ENCODE measurements at places on chromosomes 16 and 17.

DNA sequence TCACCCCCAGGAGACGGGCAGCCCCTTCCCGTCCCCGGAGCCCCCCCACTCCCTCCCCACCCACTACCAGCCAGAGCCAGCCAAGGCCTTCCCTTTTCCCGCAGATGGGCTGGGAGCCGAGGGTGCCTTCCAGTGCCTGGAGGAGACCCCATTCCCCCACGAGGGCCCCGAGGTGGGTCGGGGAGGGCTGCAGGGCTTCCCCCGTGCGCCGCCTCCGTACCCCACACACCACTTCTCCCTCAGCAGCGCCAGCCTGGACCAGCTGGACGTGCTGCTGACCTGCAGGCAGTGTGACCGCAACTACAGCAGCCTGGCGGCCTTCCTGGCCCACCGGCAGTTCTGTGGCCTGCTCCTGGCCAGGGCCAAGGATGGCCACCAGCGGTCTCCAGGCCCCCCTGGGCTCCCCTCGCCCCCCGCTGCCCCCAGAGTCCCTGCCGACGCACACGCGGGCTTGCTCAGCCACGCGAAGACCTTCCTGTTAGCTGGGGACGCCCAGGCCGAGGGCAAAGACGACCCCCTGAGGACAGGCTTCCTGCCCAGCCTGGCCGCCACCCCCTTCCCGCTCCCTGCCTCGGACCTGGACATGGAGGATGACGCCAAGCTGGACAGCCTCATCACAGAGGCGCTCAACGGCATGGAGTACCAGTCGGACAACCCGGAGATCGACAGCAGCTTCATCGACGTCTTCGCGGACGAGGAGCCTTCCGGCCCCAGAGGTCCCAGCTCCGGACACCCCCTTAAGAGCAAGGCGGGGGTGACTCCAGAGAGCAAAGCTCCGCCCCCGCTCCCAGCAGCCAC is 23.5 kb upstream of the ZFPM1 start:
- peak overlapping the region; percentile 62 for H3K4me3 ChIP-seq
- no peaks in the 10 kb centered on the region for H3K27me3 ChIP-seq
- peaks cover 8% of the 10 kb centered on the region for H3K4me1 ChIP-seq
- peaks cover 1% of the 10 kb centered on the region for H3K36me3 ChIP-seq

DNA sequence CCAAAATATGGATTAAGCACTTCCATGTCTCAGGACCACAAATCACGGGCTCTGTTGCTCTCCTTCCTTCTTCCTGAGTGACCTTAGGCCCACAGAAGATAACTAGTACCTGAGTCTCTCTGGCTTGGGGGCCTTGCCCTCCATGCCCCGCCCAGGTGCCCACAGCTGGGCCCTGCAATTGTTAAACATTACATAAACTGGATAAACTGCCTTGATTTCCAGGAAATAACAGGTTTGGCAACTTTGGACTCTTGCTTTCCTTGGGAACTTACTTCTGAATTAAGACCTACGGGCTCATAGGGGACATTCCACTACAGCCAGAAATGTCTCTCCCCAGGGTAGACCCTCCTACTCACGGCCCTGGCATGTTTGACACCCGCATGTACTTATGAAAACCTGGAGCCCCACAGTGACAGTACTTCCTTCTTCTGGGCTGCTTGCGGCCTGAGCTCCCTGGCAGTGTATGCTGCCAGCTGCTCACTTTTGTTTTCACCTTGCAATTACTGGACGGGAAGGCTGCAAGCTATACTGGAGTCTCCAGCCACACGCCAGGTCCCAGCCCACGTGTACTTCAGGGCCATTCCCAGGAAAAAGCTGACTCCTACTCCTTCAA is 2.3 kb upstream of the UBALD2 start:
- H3K27ac ChIP-seq: peak overlapping the region; percentile 5
- H3K27me3 ChIP-seq: no peaks in the 10 kb centered on the region

DNA sequence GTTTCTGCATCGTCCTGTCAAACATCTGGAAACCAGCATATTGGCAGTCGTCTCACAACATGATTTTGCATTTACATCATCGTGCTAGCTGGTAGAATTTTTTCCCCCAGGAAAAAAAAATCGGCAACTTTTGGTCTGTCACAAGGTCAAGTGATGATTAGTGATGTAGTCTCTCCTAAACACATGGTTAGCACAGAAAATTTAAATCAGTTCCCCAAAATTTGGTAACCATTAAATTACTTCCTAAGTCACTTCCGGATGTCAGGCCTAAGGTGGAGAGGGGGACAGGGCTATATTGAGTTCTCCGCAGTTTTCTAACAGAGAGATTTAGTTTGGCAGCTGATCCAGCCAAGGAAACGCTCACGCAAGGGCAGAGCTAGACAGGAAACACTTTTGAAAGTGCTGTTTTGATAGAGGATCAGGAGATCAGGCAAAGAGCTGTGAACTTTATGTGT is 271.0 kb upstream of the TBX2 start:
- no peak for DNase-seq
- no peak overlapping the region for H3K27ac ChIP-seq
- peaks cover 4% of the 10 kb centered on the region for H3K36me3 ChIP-seq
- H3K4me1 ChIP-seq: peaks cover 11% of the 10 kb centered on the region

GRCh38 chr17:57488856-57489255 is 232.5 kb downstream of the MSI2 start:
- no peak overlapping the region for H3K27ac ChIP-seq
- H3K36me3 ChIP-seq: peaks cover 5% of the 10 kb centered on the region
- peaks cover 46% of the 10 kb centered on the region for H3K4me1 ChIP-seq
- no peak for DNase-seq
- H3K4me3 ChIP-seq: no peak overlapping the region

- DNase-seq: peak; percentile 44
- H3K27me3 ChIP-seq: peaks cover 44% of the 10 kb centered on the region
- no peaks in the 10 kb centered on the region for H3K4me1 ChIP-seq
- H3K27ac ChIP-seq: no peak overlapping the region
- no peak overlapping the region for H3K4me3 ChIP-seq
Observed at GRCh38 chr17:34542700-34543336, 36.6 kb upstream of the TMEM132E start.
